Fibroblast of skin of scalp (primary cell): ENCODE measurements at places on chromosomes 7 and 10.
A peak's percentile ranks its signal among the peaks of the same experiment; 100 is the strongest.

DNA sequence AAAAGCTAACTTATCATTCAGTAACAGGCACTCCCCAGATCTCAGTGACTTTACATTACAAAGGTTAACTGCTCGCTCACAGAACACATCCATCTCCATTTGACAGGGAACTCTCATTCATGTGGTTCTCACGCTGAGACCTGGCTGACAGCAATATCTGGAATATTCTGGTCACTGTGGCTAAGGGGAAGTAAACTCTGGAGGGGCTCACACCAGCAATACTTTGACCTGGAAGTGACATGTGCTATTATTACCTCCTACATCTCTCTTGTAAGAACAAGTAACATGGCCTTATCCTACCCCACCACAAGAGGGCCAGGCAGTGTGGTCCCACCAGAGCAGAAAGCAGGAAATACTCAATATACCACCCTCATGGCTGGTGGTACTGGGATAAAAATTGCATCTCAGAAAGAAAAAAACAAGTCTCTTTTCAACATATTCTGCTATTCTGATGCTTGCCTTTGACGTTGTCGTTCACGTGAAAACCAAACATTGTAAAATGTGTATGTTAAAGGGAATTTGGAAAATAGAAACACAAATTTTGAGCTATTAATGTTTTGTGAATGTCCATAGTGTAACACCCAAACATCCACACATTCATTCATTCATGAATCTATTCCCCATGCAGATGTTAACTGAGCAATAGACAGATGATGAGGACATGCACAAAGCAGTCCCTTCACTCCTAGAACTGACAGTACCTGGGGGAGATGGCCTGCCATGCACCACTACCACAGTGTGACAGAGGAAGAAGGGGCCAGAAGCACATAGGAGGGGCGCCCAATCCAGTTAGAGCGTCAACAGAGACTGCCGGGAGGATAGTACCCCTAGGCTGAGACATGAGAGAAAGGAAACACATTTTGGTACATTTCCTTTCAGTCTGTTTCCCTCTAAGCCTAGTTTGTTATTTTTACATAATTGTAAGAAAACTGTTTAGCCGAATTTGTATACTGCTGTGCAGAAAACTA is 166.0 kb upstream of the SP4 start:
- DNase-seq, result peak; percentile 20

DNA sequence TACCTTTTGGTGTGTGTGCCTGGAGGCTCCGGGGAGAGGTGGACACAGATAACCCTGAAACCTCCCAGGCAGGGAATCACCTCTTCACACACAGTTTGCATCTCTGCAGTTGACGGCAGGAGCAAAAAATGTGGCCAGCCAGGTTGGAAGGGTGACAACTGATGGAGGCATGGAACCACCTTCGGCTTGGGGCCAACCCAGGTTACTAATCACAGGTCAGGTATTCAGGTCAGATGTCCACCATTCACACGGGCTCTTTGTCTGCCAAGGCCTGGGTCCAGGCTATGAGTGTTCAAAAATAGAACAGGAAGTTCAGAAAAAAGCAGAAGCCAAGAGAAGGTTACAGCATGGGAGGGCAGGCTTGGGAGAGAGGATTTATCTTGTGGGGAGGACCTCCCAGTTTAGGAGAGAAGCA is 137.2 kb upstream of the EFCAB10 start:
- no peak for DNase-seq

- DNase-seq, result no peak
Observed at GRCh38 chr10:102409604-102410428, 8.8 kb downstream of the PSD start.

DNA sequence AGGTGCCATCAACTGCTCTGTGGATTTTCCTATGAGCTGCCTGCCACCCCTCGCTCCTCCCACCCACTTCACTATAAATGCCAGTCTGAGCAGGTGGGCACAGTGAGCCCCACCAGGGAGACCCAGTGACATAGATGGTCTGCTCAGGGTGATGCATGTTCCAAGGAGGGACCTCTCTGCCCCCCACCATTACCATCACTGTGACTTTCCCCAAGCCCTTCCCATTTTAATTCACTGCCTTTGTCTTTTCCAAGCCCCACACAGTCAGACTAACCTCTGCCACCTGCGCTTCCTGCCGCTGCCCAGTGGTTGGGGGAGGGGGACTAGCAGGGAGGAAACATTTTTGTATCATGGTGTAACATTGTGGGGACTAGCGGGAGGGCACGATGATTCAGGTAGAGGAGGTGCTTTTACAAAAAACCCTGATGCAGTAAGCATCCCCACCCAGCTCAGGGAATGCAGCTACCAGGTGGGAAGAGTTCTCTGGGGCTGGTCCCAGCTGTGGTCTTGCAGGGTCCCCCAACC is 24.6 kb downstream of the PRSS2 start:
- no peak for DNase-seq
